ENCODE measurements at places on chromosomes 7 and 10.

- DNase-seq = no peak
Measured at GRCh38 chr7:25424113-25424512, 195.8 kb upstream of the NPVF start.

- no peak for DNase-seq
Measured at GRCh38 chr7:123552641-123553040, 5.0 kb downstream of the NDUFA5 start.

- no peak for DNase-seq
Measured at GRCh38 chr10:10942441-10942840, 75.2 kb upstream of the CELF2 start.

DNA sequence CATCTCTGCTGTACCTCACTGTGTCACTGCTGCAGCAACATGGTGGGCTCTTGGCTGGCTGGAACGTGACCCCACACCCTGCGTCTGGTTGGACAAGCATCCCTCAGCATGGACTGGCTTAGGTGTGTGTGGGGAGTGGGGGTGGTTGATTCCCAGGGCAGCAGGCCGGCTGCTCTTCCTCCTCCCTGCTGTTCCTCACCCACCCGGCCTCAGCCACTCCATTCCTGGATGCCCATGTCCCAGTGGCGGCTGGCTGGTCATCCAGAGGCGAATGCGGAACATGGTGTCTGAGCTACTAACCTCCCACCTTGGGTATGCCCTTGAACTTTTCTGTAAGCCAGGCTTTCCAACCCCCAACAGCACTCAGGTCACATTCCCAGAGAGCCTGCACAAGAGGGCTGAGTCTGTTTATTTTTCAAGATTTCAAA, 81.2 kb downstream of the GRK5 start:
- DNase-seq = no peak

DNA sequence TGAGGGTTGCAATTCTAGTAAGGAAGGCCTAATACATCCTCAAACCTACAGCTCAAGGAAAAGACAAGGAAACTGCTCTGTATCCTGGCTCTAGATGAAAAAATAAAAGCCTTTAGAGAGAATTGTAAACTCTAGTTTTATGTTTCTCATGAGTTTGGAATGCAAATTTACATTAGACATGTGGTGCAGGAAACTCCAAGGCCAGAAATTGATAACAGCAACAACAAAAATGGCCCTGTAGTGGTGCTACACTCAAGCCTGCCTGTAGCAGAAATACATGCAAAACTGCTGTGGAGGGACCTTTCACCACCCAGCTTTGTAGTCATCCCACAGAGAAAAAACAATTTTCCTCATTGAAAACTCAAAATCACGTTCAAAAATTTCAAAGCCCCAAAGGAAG, 546.7 kb upstream of the LRRN3 start:
- DNase-seq = no peak

GRCh38 chr7:45710271-45711160, 136.3 kb downstream of the ADCY1 start:
- no peak for DNase-seq

DNA sequence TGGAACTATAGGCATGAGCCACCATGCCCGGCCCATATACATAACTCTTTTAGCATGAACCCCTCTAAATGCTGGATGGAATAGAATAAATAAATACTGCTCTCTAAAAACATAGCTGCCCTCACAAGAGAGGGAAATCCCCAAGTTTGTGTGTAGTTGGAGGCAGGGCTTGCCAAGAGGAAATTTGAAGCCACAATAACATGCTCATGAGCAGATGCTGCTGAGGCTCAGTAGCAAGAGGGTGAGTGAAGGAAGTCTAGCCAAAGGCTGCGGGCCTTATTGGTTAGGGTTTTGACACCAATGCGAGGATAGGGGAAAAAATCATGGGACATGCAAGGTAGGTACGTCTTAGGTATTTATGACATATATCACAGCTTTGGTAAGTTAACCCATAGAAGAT, 17.3 kb downstream of the TPK1 start:
- DNase-seq = no peak

- DNase-seq = no peak
Measured at GRCh38 chr7:84399661-84400060, 205.1 kb upstream of the SEMA3A start.

- DNase-seq = peak; percentile 15
Measured at GRCh38 chr7:21962677-21963076, 17.0 kb upstream of the CDCA7L start.

DNA sequence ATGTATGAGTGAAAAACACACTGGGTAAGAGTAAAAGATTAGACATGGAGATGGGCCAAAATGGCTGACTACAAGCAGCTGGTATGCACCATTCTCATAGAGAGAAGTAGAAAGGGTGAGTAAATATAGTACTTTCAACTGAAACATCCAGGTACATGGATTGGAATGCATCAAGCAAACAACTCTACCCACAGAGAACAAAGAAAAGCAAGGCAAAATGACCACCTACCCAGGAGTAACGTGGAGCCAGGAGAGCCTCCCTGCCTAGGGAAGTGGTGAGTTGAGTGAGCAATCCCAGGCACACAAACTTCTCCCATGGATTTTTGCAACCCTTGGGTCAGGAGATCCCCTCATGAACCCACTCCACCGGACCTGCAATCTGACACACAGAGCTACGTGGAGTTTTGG, 212.8 kb downstream of the PTN start:
- no peak for DNase-seq

Measured in NCI-H1930 (cell line).